ENCODE measurements at places on chromosomes 13 and 19.
A peak's percentile ranks its signal among the peaks of the same experiment; 100 is the strongest.

GRCh38 chr13:43564952-43565351 is 221.8 kb downstream of the ENOX1 start:
- no peaks in the 10 kb centered on the region for H3K36me3 ChIP-seq
- DNase-seq: no peak
- H3K27ac ChIP-seq: no peak overlapping the region
- H3K27me3 ChIP-seq: no peaks in the 10 kb centered on the region

GRCh38 chr13:77919921-77920294 is 1.3 kb upstream of the EDNRB start:
- no peak for DNase-seq
- peaks cover 21% of the 10 kb centered on the region for H3K27me3 ChIP-seq
- no peak overlapping the region for H3K27ac ChIP-seq
- no peaks in the 10 kb centered on the region for H3K36me3 ChIP-seq
- H3K4me1 ChIP-seq: peaks cover 5% of the 10 kb centered on the region

GRCh38 chr19:13906521-13906904 is 512 bp downstream of the CC2D1A start:
- no peak overlapping the region for H3K27ac ChIP-seq
- peaks cover 20% of the 10 kb centered on the region for H3K4me1 ChIP-seq
- H3K4me3 ChIP-seq: peak overlapping the region; percentile 67
- H3K27me3 ChIP-seq: no peaks in the 10 kb centered on the region
- DNase-seq: peak; percentile 16
- peaks cover 4% of the 10 kb centered on the region for H3K36me3 ChIP-seq

- no peaks in the 10 kb centered on the region for H3K36me3 ChIP-seq
- peaks cover 3% of the 10 kb centered on the region for H3K27me3 ChIP-seq
- H3K4me3 ChIP-seq: no peak overlapping the region
- H3K4me1 ChIP-seq: no peaks in the 10 kb centered on the region
- H3K27ac ChIP-seq: no peak overlapping the region
These were observed 393.1 kb downstream of the TBC1D4 start for GRCh38 chr13:75088915-75089314.

DNA sequence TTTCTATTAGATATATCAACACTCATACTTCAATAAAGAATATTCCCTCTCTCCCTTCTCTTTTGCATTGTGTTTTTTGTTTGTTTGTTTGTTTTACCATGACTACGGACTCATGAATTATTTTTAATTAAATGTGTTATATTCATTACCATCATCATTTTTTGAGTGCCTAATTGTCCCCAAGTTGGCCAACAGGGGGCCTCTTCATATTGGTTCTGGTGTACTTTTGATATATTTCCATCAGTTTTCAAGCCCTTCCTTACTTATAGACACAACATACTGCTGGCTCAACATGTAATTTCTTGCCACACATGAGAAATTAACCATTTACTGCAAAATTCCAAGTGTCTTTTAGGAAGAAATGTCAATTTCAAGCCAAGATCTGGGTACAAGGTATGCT is 54.5 kb upstream of the GPC6 start:
- H3K36me3 ChIP-seq: no peaks in the 10 kb centered on the region
- no peak overlapping the region for H3K27ac ChIP-seq
- no peaks in the 10 kb centered on the region for H3K27me3 ChIP-seq
- no peak for DNase-seq

DNA sequence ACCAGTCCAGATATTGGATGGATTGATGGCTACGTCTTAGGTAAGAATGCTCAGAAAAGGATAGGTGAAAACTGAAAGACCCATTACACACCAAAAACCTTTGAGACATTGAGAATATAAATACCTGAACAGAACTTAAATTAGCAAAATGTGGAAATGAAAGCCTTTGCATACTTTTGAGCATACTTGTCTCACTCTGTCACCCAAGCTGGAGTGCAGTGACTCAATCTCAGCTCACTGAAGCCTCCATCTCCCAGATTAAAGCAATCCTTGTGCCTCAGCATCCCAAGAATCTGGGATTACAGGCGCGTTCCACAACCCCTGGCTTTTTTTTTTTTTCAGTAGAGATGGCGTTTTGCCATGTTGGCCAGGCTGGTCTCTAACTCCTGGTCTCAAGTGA is 695.3 kb downstream of the DACH1 start:
- no peak for DNase-seq
- no peak overlapping the region for H3K27ac ChIP-seq
- no peaks in the 10 kb centered on the region for H3K36me3 ChIP-seq
- H3K27me3 ChIP-seq: no peaks in the 10 kb centered on the region
- H3K4me3 ChIP-seq: no peak overlapping the region
- H3K4me1 ChIP-seq: no peaks in the 10 kb centered on the region

DNA sequence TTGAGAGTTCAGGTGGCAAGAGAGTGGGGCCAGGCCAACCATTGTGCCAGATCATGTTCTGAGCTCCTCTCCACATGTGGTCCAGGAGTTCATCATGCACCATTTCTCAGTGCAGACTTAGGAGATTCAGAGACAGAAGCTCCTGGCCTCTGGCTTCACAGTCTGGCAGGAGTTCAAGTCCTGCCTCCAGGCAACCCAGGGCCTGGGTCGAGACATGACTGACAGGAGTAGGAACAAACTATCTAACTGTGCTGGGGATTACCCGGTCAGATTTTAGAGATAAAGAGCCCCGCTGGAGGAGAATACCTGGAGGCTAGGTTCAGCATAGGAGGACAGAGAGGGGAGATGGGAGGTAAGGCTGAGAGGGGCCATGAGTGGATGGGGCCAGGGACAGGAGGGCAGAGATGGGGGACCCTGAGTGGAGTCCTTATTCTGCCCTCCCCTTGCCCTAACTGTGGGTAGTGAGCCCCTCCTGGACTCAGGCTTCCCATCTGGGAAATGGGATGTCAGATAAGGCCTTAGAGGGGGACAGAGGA is 906 bp upstream of the CYP4F11 start:
- H3K27me3 ChIP-seq: peaks cover 2% of the 10 kb centered on the region
- DNase-seq: no peak
- no peaks in the 10 kb centered on the region for H3K4me1 ChIP-seq
- H3K36me3 ChIP-seq: no peaks in the 10 kb centered on the region

GRCh38 chr13:21676611-21677021 is 5.7 kb downstream of the FGF9 start:
- H3K4me3 ChIP-seq: no peak overlapping the region
- H3K4me1 ChIP-seq: peaks cover 13% of the 10 kb centered on the region
- DNase-seq: peak; percentile 24
- H3K27ac ChIP-seq: no peak overlapping the region
- peaks cover 21% of the 10 kb centered on the region for H3K27me3 ChIP-seq
- H3K36me3 ChIP-seq: no peaks in the 10 kb centered on the region

DNA sequence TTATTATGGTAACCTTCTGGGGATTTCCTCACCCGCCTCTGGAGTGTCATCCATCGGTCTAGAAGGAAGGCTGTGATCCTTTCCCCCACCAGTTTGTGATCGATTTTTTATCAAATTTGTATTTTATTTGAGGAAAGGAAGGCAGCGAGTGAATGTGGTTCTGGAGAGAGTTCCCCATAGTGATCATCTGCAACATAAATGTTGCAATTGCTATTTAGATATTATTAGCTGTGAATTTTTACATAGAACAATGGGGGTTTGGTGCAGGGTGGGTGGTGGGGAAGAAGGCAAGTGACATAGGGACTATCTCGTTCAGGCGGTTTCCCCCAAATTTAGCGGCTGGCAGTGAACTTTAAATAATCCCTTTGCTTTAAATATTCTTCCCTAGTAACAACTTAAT is 1.2 kb downstream of the CDK8 start:
- no peaks in the 10 kb centered on the region for H3K27me3 ChIP-seq
- H3K36me3 ChIP-seq: no peaks in the 10 kb centered on the region
- peaks cover 20% of the 10 kb centered on the region for H3K4me1 ChIP-seq
- no peak for DNase-seq
- no peak overlapping the region for H3K27ac ChIP-seq

DNA sequence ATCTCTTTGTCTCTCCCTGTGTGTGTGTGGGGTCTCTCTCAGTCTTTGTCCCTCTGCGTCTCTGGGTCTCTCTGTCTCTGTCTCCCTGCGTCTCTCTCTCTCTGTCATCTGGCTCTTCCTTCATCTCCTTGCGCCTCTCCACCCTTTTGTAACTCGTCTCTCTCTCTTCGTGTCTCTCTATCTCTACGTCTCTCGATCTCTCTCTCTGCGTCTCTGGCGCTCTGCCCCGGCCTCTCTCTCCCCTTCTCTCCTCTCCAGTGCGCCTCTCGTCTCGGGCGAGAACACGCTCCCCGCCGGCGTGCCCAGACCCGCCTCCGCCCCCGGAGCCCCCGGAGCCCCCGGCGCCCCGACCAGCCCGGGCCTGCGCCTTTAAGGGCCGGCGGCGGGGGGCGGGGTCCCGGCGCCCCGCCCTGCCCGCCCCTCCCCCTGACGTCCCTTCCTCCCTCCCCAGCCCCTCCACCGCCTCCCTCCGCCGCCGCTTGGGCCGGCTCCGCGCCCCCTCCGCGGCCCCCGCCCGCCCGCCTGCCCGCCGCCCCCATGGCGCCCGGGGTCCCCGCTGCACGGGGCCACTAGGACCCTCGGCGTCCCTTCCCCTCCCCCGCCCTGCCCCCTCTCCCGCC is at the start of gene MARK4:
Gene MARK4, plus strand, starts transcription at position 440 of the 620 bp plus-strand sequence. CDS start 318 bp downstream, outside the sequence.
- peak within 1 kb of the TSS; percentile 71 for H3K4me3 ChIP-seq
- H3K36me3 ChIP-seq: no peaks in the 10 kb centered on the region
- peak within 1 kb of the TSS; percentile 36 for H3K27ac ChIP-seq
- H3K27me3 ChIP-seq: no peaks in the 10 kb centered on the region

DNA sequence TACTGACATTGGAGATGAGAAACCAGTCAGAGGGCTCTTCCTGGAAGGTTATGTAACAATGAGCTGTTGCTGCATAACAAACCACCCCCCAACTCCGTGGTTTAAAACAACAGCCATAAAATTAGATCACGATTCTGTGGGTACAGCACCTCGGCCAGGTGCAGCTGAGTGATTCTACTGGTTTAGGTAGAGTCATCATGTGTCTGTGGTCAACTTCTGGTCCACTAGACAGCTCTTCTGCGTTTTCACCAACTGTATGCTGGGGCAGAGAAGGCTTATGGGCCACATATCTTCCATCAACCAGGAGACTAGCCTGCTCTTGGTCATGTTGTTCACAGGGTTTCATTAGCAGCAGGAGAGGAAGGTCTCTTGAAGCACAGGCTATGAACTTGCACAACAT is 585.5 kb downstream of the KCTD12 start:
- H3K4me1 ChIP-seq: no peaks in the 10 kb centered on the region
- H3K4me3 ChIP-seq: no peak overlapping the region
- no peak for DNase-seq
- no peaks in the 10 kb centered on the region for H3K27me3 ChIP-seq
- no peaks in the 10 kb centered on the region for H3K36me3 ChIP-seq

- no peak overlapping the region for H3K4me3 ChIP-seq
- no peaks in the 10 kb centered on the region for H3K4me1 ChIP-seq
- no peaks in the 10 kb centered on the region for H3K36me3 ChIP-seq
- no peaks in the 10 kb centered on the region for H3K27me3 ChIP-seq
These were observed 1599.2 kb downstream of the EFNB2 start for GRCh38 chr13:104936304-104936703.

- no peak for DNase-seq
- H3K36me3 ChIP-seq: peaks cover 22% of the 10 kb centered on the region
- H3K27ac ChIP-seq: no peak overlapping the region
- no peaks in the 10 kb centered on the region for H3K27me3 ChIP-seq
- H3K4me3 ChIP-seq: no peak overlapping the region
These were observed 9.5 kb downstream of the PIAS4 start for GRCh38 chr19:4016903-4017638.

DNA sequence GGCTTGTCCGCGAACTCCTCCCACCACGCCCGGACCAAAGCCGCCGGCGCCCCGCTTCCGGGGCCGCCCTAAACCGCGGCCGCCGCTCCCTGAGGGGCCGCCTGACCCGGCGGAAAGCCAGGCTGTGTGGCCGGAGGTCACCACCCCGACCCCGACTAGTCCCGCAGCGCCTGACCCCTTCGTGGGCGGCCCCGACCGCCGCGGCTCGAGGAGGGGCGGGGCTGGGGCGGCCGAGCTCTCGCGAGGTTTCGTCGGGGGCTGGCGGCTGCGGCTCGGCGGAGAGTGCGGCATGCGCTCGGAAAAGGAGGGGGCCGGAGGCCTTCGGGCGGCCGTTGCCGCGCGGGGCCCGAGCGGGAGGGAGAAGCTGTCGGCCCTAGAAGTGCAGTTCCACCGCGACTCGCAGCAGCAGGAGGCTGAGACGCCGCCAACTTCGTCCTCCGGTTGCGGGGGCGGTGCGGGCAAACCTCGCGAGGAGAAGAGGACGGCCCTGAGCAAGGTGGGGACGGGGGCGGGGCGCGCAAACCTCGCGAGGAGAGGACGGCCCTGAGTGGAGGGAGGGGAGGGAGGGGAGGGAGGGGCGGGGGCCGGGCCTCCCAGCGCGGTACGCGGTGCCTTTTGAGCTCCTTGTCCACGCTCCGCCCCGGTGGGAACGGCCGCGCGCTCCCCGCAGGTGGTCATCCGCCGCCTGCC is at the start of gene UPF3A:
Gene UPF3A, plus strand, starts transcription at position 251 of the 690 bp plus-strand sequence. Its CDS starts 39 bp downstream, at position 290.
- H3K27ac ChIP-seq: peak within 1 kb of the TSS; percentile 66
- peaks cover 1% of the 10 kb centered on the region for H3K36me3 ChIP-seq
- no peaks in the 10 kb centered on the region for H3K27me3 ChIP-seq
- peak within 1 kb of the TSS; percentile 82 for H3K4me3 ChIP-seq
- peaks cover 32% of the 10 kb centered on the region for H3K4me1 ChIP-seq

DNA sequence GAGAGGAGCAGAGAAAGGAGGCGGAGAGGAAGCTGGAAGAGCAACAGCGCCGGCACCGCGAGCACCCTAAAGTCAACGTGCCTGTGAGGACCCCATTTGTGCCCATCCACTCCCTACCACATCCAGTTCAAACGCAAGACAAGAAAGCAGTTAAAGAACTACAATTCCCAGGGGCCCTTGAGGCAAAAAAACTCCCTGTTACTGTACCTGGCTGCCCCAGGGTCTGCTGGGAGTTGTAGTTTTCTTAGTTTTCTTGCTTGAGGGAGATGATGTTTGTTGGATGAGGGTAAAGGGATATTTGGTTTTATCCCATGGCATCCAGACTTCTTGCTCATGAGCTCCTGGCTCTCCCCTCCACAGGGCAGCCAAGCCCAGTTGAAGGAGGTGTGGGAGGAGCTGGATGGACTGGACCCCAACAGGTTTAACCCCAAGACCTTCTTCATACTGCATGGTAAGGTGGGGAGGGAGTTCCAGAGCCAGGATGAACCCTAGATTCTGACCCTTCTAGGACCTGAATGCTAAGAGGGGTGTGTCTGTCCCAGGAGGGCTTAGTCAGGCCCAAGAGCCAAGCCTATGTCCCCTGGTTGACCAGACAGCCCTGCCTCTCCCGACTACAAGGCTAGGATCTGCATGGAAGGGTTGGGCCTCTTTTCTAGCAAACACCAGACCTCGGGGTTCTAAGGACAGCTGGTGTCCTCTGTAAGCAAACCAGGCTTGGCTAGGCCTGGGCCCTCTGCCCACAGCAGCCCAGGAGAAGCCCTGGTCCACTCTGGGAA is 13.2 kb downstream of the NUCB1 start:
- H3K27me3 ChIP-seq: no peaks in the 10 kb centered on the region
- no peak for DNase-seq
- no peak overlapping the region for H3K27ac ChIP-seq
- H3K4me3 ChIP-seq: no peak overlapping the region
- H3K4me1 ChIP-seq: no peaks in the 10 kb centered on the region
